ENCODE measurements at places on chromosomes 4 and X.

DNA sequence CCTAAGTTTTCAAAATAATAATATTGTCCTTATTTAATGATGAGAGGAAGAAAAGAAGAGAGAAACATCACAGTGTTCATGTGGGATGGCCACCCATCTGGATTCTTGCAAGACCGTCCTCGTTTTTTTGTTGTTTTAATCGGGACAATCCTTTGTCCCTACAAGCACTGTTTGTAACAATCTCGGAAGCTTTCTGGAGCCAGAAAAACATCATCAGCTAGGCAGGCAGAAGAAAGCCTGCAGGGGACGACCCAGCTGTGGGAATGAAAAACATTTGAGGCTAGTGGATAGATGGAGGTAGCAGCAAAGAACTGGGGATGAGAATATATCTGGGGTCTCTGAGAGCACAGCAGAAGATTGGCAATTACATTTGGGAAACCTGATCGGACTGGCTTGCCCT is 105.6 kb downstream of the DKK2 start:
- no peak for DNase-seq

GRCh38 chr4:99856166-99856565 is 38.1 kb downstream of the LAMTOR3 start:
- DNase-seq = no peak

DNA sequence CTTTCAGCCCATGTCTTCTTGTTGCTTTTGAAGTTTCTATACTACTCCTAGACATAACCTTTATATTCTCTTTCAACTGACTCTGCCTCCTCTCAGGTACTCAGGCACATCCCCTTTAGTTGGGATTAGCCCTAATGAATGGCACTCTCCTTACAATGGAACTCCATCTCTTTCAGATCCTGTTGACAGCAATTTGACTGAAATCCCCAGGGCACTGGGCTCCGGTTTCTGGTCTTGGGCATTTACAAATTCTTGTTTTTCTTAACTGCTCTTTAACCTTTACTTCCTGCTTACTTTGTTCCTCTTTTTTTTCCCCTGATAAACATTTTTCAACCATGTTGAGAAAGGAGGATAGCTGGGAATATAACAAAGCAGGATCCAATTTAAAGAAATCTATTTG is 68.9 kb downstream of the ENOX2 start:
- no peak for DNase-seq

DNA sequence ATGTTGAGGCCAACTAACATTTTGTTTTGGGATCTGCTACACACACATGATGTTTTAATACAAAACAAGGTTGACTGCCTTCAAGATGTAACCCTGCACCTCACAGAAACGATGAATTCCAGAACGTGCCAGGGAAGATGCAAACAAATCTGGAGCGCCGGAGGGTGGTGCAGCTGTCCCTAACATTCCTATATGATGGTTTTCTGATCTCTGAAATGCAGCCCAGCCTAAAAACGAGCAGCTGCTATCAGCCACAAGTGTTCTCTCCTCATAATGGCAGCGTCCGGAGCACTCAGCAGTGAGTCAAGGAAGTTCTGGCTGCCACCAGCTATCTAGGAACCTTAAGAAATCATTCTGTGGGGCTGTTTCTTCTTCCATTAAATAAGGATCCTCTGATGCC is 333.4 kb downstream of the NR3C2 start:
- no peak for DNase-seq

GRCh38 chr4:87388901-87389300 is 2.1 kb downstream of the HSD17B11 start:
- no peak for DNase-seq

- no peak for DNase-seq
Observed at GRCh38 chr4:147139455-147140198, 194.0 kb upstream of the TTC29 start.

DNA sequence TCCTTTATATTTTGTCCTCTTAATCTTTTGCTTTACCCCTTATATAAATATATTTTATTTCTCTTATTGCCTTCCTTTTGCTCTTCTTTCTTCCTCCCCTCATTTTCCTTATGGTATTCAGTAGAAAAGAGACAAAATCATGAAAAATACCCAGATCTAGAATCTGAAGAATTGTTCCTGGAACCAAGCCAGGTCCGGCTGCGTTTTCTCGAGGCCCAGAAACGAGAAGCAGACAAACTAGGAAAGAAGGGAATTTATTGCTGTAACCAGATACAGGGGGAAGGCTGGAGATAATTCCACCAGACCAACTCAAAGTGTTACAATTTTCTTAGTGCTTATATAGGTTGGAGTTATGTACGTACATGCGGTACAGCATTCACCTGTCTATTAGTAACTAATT is 328.7 kb downstream of the GABRG1 start:
- no peak for DNase-seq

DNA sequence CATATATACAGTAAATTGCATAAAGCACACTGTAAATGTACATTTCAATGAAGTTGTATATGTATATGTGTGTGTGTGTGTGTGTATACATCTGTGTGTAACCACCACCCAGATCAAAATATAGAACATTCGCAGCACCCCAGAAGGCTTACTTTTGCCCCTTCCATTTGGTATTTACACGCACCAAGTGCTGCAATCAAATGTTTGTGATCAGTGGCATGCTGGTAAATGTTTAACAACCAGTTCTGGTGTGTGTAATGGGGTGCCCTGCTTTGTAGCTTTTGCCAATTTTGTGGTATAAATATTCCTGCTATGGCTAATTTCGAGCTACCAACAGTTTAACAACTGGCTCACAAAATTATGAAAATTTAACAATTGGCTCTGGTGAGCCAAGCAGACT is 101.3 kb downstream of the RTL5 start:
- no peak for DNase-seq

GRCh38 chr4:173538148-173538908 is 8.3 kb upstream of the HAND2 start:
- DNase-seq = no peak

DNA sequence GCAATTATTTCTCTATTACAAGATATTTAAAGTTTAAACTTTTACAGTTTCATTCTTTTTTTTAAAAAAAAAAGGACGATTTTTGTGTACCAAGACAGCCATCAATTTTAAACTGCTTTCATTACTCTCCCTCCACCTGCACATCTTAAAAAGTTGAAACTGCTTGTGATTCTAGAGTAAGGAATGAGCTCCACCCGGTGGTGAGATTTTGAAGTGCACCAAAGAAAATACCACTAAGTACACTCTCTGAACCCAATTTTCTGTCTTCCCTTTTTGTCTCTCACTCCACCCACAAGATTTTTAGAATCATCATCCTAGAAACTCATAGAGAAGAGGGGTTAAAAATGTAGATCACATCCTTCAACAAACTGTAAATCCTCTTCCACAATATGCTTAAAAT is 91.3 kb upstream of the WDR44 start:
- DNase-seq = no peak

- DNase-seq = no peak
Observed at GRCh38 chr4:173794662-173795061, 264.6 kb upstream of the HAND2 start.

GRCh38 chrX:15269120-15269519 is 763 bp downstream of the ASB9 start:
- DNase-seq = no peak

DNA sequence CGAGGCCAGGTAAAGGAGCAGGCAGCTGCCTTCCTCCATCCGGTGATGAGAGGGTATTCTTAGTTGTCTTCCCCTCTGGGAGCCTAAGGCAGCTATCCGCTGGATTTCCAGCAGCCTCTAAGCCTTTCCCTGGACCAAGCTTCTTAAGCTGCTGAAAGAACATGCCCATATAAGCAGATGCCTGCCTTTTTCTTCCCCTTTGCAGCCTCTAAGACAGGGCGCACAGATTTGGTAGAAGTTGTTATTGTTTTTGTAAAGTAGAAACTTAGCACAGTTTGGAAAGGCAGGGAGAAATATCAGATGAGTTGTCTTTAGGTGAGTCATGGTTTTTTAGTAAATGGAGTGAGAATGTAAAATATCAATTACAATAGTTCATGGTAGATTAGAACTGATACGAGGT is 210.8 kb downstream of the ARHGAP10 start:
- DNase-seq = no peak

DNA sequence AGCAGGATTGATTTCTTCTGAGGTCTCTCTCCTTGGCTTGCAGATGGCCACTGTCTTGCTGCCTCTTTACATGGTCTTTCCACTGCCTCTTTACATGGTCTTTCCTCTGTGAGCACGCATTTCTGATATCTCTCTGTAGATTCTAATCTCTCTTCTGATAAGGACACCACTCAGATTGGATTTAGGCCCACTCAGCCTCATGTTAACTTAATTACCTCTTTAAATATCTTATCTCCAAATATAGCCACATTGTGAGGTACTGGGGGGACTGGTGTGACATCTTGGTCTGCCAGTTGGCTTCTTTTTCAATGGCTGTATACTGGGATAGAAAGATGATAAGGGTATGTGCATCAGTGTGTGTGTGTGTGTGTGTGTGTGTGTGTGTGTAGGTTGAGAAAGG is 153.7 kb downstream of the AWAT2 start:
- DNase-seq = no peak

GRCh38 chr4:40682290-40683101 is 52.8 kb upstream of the RBM47 start:
- no peak for DNase-seq

GRCh38 chr4:98496152-98496845 is 162.1 kb downstream of the TSPAN5 start:
- no peak for DNase-seq

DNA sequence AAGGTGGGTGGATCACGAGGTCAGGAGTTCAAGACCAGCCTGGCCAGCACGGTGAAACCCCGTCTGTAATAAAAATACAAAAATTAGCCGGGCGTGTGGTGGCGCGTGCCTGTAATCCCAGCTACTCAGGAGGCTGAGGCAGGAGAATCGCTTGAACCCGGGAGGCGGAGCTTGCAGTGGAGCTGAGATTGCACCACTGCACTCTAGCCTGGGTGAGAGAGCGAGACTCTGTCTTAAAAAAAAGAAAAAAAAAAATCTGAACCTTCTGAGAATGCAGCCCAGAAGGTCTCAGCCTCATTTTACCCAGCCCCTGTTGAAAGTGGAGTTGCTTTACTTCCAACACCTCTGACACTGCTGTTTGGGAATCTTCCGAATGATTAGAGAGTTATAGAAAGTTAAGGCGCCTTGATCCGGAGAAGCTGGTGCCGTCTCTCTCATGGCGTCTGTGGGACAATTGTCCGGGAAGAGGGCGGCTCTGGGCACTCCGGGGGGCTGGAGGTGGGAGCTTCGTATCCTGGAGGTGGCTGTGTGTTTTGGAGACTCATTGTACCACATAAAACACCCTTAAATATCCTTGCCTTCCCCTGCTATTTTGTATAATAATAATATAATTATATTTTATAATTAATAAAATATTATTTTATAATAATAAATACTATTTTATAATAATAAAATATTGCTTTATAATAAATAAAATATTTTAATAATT is 92.7 kb upstream of the PPP2R3B start:
- DNase-seq = no peak

DNA sequence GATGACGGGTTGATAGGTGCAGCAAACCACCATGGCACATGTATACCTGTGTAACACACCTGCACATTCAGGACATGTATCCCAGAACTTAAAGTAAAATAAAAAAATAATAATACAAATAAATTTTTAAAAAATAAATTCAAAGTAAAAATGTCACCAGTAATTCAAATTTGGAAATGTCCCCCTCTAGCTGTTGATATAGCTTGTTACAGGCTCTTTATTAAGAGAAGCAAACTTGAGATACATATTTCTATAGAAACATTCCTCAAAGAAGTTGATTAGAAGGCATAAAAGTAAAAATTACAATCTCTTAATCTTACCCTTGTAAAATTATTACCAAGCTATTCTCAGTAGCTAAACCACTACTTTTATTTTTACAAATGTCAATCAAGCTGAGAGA is 1397.0 kb downstream of the FAM133A start:
- no peak for DNase-seq

DNA sequence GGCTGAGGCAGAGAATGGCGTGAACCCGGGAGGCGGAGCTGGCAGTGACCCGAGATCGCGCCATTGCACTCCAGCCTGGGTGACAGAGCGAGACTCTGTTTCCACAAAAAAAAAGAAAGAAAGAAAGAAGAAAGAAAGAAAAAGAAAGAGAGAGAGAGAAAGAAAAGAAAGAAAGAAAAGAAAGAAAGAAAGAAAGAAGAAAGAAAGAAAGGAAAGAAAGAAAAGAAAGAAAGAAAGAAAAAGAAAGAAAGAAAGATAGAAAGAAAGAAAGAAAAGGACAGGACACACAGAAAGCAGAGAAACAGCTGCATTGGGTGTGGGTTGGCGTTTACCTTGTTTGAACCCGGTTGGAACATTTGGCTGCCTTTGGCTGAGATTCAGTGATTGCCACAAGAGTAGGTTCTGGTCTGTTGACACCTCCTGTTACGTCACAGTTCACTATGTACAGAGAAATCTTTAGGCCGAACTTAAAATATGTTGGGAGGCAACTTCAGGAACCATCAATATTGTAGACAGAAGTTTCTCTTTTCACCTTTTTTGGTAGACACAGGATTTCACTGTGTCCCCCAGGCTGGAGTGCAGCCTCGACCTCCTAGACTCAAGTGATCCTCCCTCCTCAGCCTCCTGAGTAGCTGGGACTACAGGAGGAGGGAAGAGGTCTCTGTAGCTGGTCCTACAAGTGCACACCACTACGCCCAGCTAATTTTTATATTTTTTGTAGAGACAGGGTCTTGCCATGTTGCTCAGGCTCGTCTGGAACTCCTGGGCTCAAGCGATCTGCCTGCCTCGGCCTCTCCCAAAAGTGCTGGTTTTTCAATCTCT is 16.3 kb upstream of the PLCXD1 start:
- no peak for DNase-seq

DNA sequence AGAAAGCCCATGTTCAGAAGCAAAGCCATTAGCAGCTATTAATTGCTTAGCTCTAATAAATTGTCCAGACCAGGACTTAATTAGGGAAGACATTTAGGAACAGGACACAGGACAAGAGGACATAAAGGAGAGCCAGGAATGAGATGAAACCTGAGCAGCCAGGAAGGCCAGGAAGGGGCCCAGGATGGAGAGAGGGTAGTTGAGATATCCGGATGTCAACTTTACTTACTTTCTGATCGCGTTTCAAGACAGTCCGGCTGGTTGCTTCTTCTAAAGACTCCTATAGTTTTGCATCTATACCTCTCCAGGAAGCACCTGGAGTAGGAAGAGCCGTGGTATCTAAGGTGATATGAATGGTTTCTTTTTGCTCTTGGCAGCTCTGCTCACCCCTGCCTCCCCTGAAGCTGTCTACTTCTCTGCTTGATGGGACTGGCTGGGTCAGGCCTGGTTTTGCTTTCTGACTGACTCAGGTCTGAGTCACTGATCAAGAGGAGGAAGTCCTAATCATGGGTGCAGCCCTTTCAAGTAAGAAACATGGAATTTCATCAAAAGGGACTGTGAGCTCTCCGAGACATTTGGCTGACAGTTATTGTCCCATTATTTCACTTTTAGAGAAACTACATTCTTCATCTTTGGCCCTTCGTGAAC is 733.3 kb downstream of the RPA4 start:
- DNase-seq = no peak

GRCh38 chrX:150365051-150365989 is 2.2 kb downstream of the MAMLD1 start:
- DNase-seq = no peak

GRCh38 chrX:113594123-113594841 is 753.7 kb upstream of the AMOT start:
- DNase-seq = no peak
